Thyroid gland (tissue), 4 donors: ENCODE measurements at places on chromosomes 1 and 21. TPM values are rescaled to one million over a fixed set of nuclear protein-coding genes. Genes with fewer than 3 reads are reported as not detected.

OR2W3 gene
- 8.8 TPM for total RNA-seq

CELA2B gene
- not detected for total RNA-seq

KRTAP13-2 gene
- total RNA-seq = not detected

RBM11 gene
- 14.8 TPM for total RNA-seq

ACTL8 gene
- total RNA-seq = not detected

SPRR2B gene
- not detected for total RNA-seq

AMPD2 gene
- total RNA-seq = 50.2 TPM

RUNX3 gene
- 2.8 TPM for total RNA-seq

TPR gene
- total RNA-seq = 108 TPM

IL20 gene
- not detected for total RNA-seq

SHISAL2A gene
- 1.1 TPM for total RNA-seq

OLFML2B gene
- total RNA-seq = 8.0 TPM

KRTAP19-1 gene
- total RNA-seq = not detected

BRDT gene
- total RNA-seq = 0.81 TPM

FAM43B gene
- total RNA-seq = 2.5 TPM

MMEL1 gene
- 0.98 TPM for total RNA-seq

AKT3 gene
- total RNA-seq = 59.3 TPM

MPL gene
- not detected for total RNA-seq

TEDDM1 gene
- total RNA-seq = not detected

CCNL2 gene
- 307 TPM for total RNA-seq

MATN1 gene
- total RNA-seq = 3.0 TPM

S100A16 gene
- total RNA-seq = 78.9 TPM

SPRR5 gene
- not detected for total RNA-seq

AGL gene
- total RNA-seq = 57.3 TPM

FCMR gene
- 2.5 TPM for total RNA-seq

KRTAP7-1 gene
- not detected for total RNA-seq

KRTAP12-2 gene
- not detected for total RNA-seq

VAMP3 gene
- 82.8 TPM for total RNA-seq

EDN2 gene
- not detected for total RNA-seq

SH3D21 gene
- 13.1 TPM for total RNA-seq

KCNK1 gene
- 6.7 TPM for total RNA-seq

DYNLT5 gene
- total RNA-seq = not detected

MRAP gene
- total RNA-seq = not detected

FCRL4 gene
- total RNA-seq = not detected

PLEKHA6 gene
- 8.9 TPM for total RNA-seq

GPR37L1 gene
- total RNA-seq = 0.22 TPM

OR6K3 gene
- total RNA-seq = not detected

NBPF4 gene
- not detected for total RNA-seq

NTRK1 gene
- 0.59 TPM for total RNA-seq

UROD gene
- 137 TPM for total RNA-seq

LINGO4 gene
- 0.13 TPM for total RNA-seq

FCRL1 gene
- not detected for total RNA-seq

MYOM3 gene
- 0.54 TPM for total RNA-seq

KCNN3 gene
- 5.6 TPM for total RNA-seq

APCS gene
- total RNA-seq = not detected

JAM2 gene
- total RNA-seq = 4.5 TPM

C1orf185 gene
- not detected for total RNA-seq

CR1L gene
- total RNA-seq = not detected

ZNF697 gene
- 17.9 TPM for total RNA-seq

RBBP5 gene
- total RNA-seq = 86.5 TPM

SSX2IP gene
- total RNA-seq = 9.0 TPM

WDR64 gene
- total RNA-seq = not detected

FBXO2 gene
- total RNA-seq = 5.0 TPM

CELA3B gene
- not detected for total RNA-seq

VSIG8 gene
- not detected for total RNA-seq

GPX7 gene
- total RNA-seq = 22.8 TPM

SMPDL3B gene
- 29.5 TPM for total RNA-seq
